Daoy (cell line): ENCODE measurements at places on chromosomes 12 and 14. TPM values are rescaled to one million over a fixed set of nuclear protein-coding genes. Genes with fewer than 3 reads are reported as not detected.

- DNase-seq, result no peak
These were observed 178.9 kb upstream of the BCL2L14 start for GRCh38 chr12:11891754-11892386.

DNA sequence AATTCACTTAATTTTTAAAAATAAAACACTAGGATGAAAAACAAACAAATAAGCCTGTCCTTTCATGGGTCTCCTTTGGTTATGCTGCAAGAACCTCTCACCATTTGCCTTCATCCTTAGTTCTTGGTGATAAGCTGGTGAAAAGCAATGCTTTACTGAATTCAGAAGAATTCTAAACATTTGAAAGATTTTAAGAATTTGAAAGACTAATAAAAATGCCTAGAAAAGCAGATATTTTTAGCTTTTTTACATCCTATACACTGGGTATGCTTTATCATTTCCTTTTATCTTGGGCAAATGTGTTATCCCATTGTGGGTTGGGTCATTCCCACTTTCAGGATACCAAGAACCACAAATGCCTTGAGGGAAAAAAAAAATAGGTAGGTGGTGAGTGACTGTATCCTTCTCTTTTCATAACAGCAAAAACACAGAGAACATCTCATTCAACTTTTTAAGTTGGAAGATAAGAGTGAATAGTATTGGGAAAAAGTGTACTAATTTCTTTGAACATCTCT, 197.1 kb upstream of the ABCD2 start:
- DNase-seq, result peak; percentile 17

GRCh38 chr12:32334371-32334777, 65.0 kb upstream of the FGD4 start:
- DNase-seq, result no peak

- no peak for DNase-seq
These were observed 241.8 kb upstream of the ATP2B1 start for GRCh38 chr12:89950421-89950820.

GRCh38 chr14:99589651-99590530, 14.1 kb downstream of the CCDC85C start:
- no peak for DNase-seq

DNA sequence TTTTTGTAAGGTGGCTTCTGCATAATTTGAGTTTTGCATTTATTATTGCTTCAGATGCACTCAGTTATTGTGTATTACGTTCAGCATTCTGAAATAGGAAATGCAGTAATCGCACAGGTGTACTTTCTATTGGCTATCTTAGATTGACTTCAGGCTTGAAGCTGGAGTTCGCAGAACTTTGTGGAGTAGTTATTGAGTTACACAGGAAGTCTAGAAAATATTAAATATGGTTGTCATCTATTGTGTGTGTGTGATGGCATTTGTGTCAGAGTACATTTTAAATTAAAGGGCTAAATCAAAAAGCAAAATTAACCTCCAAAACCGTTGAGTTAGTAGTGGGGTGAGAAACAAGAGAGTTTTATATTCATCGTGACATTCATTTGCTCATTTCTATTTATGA, 2.7 kb downstream of the ARID2 start:
- DNase-seq, result no peak

DNA sequence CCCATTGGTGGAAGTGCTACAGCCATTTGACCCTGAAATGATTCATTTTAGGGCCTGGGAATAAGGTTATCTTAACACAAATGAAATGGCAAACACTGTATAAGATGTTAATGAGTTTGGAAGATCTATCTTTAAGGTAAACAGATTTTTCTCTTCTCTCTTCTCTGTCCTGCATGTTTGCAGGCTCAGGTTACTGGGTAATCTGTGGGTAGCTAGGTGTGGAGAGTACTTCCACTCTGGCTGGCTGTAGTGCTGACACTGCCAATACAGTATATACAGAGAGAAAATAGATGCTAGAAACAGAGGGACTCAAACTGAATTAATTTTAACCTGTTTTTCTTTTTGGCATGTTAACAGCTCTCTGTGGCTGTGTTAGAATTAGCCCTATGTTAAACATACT, 84.6 kb downstream of the SLC38A6 start:
- no peak for DNase-seq

DNA sequence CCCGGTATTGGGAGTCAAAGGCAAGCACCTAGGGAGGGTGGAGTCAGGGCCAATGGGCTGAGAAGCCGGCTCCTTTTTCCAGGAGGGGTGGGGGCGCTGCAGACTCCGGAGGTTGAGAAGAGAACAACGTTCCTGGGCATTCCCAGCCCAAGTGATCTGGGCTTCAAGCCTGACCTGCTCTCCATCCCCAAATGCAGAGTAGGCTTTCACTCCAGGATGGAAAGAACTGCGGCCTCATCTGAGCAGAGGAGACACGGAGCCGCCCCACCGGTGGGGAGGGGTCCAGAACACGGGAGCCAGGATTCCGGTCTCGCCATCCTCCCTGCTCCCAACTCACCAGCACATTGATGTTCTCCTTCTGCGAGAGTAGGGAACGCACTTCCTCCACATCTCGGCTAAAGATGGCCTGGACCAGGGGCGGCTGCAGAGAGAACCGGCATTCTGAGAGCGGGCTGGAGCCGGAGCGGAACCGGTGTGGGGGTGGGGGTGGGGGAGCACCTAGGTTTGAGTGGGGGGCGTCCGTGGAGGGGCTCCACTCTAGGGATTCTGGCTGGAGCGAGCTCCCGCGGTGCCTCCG, 605 bp downstream of the ANKRD52 start:
- DNase-seq, result peak; percentile 56

GRCh38 chr14:51962711-51963110, 26.6 kb upstream of the RTRAF start:
- DNase-seq, result no peak

GRCh38 chr12:91538418-91538817, 355.8 kb upstream of the DCN start:
- no peak for DNase-seq

- DNase-seq, result peak; percentile 59
These were observed 255.8 kb upstream of the HMGA2 start for GRCh38 chr12:65568517-65568916.

DNA sequence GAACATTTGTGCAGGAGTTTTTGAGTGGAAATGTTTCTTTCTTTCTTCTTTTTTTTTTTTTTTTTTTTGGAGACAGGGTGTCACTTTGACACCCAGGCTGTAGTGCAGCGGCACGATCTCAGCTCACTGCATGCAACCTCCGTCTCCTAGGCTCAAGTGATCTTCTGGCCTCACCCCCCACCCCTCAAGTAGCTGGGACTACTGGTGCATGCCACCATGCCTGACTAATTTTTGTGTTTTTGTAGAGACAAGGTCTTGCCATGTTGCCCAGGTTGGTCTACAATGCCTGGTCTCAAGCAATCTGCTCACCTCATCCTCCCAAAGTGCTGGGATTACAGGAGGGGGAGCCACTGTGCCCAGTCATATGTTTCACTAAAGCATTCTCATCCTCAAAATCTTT, 69.2 kb upstream of the BCAT1 start:
- no peak for DNase-seq

DNA sequence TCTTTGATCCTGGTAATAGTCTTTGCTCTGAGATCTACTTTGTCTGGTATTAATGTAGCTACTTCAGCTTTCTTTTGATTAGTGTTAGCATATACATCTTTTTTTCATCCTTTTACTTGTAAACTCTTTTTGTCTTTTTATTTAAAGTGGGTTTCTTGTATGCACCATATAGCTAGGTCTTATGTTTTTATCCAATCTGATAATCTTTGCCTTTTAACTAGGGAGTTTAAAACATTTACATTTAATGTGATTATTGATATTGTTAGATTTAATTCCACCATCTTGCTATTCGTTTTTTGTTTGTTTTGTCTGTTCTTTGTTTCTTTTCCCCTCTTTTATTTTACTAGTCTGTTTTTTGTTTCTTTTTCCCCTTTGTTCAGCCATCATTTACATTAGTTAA, 6.0 kb downstream of the CGRRF1 start:
- no peak for DNase-seq

DNA sequence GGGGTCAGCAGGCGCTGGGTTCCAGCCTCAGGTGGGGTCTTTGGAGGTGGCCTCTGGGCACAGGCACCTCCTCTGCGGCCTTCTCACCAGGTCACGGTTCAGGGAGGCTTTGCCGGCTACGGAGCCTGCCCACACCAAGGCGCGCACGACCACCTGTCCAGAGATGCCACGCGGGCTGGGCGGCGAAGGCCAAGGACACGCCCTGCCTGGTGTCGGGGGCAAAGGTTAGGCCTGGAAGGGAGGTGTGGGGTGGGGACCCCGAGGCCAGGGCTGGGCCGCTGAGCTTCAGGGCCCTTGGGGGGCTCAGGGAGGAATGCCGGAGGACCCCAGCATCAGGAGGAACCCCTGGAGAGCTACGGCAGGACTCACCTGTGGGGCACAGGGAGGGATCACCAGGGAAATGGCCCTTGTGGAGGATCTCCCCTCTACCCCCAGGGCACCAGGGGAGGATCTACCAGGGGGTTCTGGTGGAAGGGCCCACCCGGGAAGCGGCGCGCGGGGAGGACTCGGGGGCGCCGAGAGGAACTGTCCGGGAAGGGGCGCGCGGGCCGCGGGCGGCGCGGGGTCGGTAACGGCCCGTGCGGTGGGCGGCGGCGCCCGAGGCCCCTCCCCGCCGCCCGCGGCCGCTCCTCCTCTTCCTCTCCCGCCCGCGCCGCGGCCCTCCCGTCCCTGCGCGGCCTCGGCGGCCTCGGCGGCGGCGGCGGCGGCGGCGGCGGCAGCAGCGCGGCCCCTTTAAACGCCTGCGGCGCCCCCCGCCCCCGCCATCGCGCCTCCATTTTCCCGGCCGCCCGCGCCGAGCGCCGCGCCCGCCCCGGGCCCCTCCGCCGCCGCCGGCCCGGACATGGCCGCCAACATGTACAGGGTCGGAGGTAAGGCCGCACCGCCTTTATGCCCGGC, at the start of gene MTA1:
MTA1 (plus strand) TSS at position 633 of the 897 bp plus-strand sequence; CDS start at position 842, 209 bp downstream.
- peak; percentile 72 for DNase-seq

DNA sequence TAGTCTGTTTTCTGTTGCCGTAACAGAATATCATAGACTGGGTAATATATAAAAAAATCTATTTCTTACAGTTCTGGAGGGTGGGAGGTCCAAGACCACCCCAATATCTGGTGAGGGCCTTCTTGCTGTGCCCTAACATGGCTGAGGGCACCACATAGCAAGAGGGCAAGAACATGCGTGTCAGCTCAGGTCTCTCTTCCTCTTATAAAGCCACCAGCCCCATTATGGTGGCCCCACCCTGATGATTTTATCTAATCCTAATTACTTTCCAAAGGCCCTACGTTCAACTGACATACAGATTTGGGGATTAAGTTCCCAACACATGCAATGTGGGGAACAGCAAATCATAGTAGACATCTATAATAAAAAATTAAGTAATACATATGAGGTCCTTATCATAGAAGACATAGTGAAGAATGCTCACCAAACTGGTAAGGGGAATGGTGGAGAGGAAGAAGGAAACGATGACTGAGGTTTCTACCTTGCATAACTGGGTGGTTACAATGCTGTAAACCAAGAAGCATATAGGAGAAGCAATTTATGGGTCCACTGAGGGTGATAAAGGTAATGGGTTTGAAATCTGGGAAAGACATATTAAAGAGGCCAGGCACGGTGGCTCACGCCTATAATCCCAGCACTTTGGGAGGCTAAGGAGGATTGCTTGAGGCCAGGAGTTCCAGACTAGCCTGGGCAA, 27.0 kb downstream of the BTBD7 start:
- DNase-seq, result no peak

- DNase-seq, result no peak
These were observed 53.3 kb downstream of the PITPNM2 start for GRCh38 chr12:123097561-123098084.

DNA sequence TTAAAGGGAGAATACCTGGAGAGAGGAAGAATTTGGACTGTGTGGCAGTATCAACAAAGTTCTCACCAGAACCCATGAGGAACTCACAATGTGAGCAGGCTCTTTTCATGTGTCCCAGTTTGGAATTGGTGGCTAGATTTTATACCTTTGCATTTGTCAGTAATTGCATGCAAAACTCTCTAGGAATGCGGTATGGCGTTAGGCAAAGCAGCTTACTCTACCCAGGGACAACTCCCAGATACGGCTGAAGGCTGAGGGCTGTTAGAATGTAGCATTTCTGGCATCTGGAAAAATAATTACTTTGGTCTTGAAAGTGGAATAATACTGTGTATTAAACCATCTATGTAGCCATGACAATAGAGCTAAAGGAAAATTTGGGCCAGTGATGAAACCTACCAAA, 635.5 kb downstream of the SLC16A7 start:
- no peak for DNase-seq

DNA sequence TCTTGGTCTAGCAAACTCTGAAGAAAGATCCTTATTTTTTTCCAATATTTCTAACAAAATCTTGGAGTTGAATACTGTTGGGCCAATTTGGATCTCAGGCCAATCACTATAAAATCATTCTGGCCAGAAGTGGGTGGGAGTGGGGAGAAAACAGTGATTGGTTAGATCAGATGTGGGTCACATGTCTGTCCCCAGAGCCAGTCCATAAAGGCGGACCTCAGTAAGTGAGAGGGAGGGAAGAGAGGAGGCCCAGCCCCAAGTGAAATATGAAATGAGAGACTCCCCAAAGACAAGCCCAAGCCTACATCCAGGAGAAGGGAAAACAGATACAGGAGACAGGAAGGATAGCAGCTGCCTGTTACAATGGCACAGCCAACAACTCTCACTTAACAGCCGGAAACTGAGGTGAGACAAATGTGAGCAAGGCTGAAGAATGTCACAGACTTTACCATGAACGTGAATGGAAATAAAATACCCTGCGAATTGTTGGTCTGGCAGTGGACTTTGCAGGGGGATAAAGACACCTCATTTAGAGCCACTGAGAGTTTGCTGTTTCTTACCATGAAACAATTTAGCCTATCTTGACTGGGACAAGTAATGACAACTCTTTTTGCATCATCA, 144.7 kb downstream of the HMGA2 start:
- DNase-seq, result no peak

GRCh38 chr14:31197671-31198070, 9.9 kb downstream of the HECTD1 start:
- DNase-seq, result no peak

- peak; percentile 10 for DNase-seq
These were observed 38.4 kb downstream of the EAPP start for GRCh38 chr14:34501004-34501580.

DNA sequence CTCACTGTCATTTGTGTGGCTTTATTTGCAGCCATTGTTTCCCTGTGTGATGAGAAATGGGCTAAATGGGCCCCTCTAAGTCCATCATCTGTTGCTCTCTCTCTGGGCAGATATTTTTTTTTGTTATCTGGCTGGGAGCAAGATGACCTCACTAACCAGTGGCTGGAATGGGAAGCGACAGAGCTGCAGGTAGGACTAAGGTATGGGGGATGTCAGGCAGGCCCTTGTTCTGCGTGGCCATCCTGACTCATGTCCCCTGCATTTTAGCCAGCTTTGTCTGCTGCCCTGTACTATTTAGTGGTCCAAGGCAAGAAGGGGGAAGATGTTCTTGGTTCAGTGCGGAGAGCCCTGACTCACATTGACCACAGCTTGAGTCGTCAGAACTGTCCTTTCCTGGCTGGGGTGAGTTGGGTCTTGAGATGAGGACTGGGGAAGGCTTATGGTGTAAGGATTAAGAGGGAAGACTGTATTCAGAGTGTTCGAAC, 1.3 kb downstream of the MARS1 start:
- DNase-seq, result no peak

Gene C12orf56
- 0.06 TPM in 1 of 2 replicates, not detected in the other for total RNA-seq

Gene CLEC2B
- total RNA-seq, result 0.60 and 1.3 TPM in 2 replicates

Gene CAMKK2
- 5.5 and 7.9 TPM in 2 replicates for total RNA-seq

Gene TMEM121
- 8.4 and 8.7 TPM in 2 replicates for total RNA-seq

Gene FOXN4
- total RNA-seq, result 0.06 and 0.12 TPM in 2 replicates

Gene B4GALNT1
- 36.5 and 60.9 TPM in 2 replicates for total RNA-seq

Gene IL23A
- total RNA-seq, result 1.1 TPM in 1 of 2 replicates, not detected in the other

Gene COPZ1
- total RNA-seq, result 116 and 151 TPM in 2 replicates

Gene WIF1
- total RNA-seq, result 0.29 TPM in 1 of 2 replicates, not detected in the other

Gene ISM2
- total RNA-seq, result 1.3 TPM in 1 of 2 replicates, not detected in the other

Gene REM2
- total RNA-seq, result 0.74 TPM in 1 of 2 replicates, not detected in the other

Gene INSM2
- 0.17 TPM in 1 of 2 replicates, not detected in the other for total RNA-seq
